Activated naive CD8-positive, alpha-beta T cell treated with anti-CD3 and anti-CD28 coated beads, Interleukin-2, amount 50 U/mL, for 24 hours (primary cell): ENCODE measurements at places on chromosomes 2 and 18.

- no peak overlapping the region for H3K4me3 ChIP-seq
- H3K4me1 ChIP-seq: peaks cover 5% of the 10 kb centered on the region
- H3K36me3 ChIP-seq: no peaks in the 10 kb centered on the region
- H3K27me3 ChIP-seq: peaks cover 40% of the 10 kb centered on the region
Measured at GRCh38 chr2:231928481-231928880, 2.3 kb upstream of the NPPC start.

GRCh38 chr2:162073888-162074631 lies at the start of gene DPP4:
Gene DPP4, minus strand, starts transcription at chr2:162074215. Its CDS starts 234 bp downstream, at chr2:162073981.
- peaks cover 15% of the 10 kb centered on the region for H3K36me3 ChIP-seq
- peak; percentile 60 for DNase-seq
- H3K4me1 ChIP-seq: peaks cover 50% of the 10 kb centered on the region
- peak within 1 kb of the TSS; percentile 83 for H3K27ac ChIP-seq

GRCh38 chr2:127614246-127614645 lies 31.7 kb upstream of the GPR17 start:
- no peak overlapping the region for H3K27ac ChIP-seq
- no peaks in the 10 kb centered on the region for H3K36me3 ChIP-seq
- no peak overlapping the region for H3K4me3 ChIP-seq
- DNase-seq: no peak
- peaks cover 8% of the 10 kb centered on the region for H3K27me3 ChIP-seq

DNA sequence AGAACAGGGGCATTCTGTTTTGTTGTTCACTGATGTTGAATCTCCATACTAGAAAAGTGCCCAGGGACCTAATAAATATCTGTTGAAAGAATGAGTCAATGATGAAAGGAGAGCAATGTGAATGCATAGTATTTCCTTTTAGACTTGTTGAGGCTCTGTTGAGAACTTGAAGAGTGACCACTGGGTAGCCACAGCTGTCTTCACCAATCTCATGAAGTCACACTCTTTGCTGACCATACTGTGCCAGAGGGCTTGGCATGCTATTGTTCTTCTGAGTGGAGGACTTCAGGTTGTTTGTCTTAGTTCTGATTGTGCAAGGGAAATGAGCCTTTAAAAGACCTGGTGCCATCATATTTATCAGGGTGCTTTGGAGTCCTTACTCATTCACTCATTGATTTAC lies 41.6 kb upstream of the NT5C1B start:
- H3K4me1 ChIP-seq: no peaks in the 10 kb centered on the region
- peaks cover 24% of the 10 kb centered on the region for H3K36me3 ChIP-seq

- H3K27ac ChIP-seq: no peak overlapping the region
- H3K36me3 ChIP-seq: no peaks in the 10 kb centered on the region
- no peak for DNase-seq
- H3K4me1 ChIP-seq: no peaks in the 10 kb centered on the region
- no peak overlapping the region for H3K4me3 ChIP-seq
- H3K27me3 ChIP-seq: no peaks in the 10 kb centered on the region
Measured at GRCh38 chr2:71309-72035, 25.2 kb upstream of the FAM110C start.

GRCh38 chr2:119756837-119757236 lies 2.9 kb upstream of the PTPN4 start:
- no peaks in the 10 kb centered on the region for H3K36me3 ChIP-seq
- peaks cover 44% of the 10 kb centered on the region for H3K4me1 ChIP-seq
- peak overlapping the region; percentile 63 for H3K27ac ChIP-seq
- no peak overlapping the region for H3K4me3 ChIP-seq
- DNase-seq: peak; percentile 53

DNA sequence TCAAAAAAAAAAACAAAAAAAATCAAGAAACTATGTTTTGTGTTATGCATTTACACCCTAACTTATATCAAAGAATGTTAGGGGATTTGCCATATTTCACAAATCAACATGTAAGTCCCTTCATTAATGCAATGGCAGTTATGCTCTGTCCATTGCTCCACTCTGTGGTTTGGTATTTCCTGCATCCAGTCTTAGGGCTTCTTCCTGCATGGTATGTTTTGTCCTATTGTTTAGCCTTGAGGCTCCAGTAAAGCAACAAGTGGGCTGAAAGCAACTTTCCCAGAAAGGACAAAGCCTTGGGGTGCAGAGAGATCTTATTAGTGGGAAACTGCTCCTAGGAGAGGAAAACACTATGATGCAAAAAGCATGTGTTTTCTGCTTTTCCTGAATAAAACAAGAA lies 474.1 kb downstream of the IRS1 start:
- H3K27ac ChIP-seq: no peak overlapping the region
- H3K27me3 ChIP-seq: peaks cover 9% of the 10 kb centered on the region
- no peak for DNase-seq
- H3K4me3 ChIP-seq: no peak overlapping the region

DNA sequence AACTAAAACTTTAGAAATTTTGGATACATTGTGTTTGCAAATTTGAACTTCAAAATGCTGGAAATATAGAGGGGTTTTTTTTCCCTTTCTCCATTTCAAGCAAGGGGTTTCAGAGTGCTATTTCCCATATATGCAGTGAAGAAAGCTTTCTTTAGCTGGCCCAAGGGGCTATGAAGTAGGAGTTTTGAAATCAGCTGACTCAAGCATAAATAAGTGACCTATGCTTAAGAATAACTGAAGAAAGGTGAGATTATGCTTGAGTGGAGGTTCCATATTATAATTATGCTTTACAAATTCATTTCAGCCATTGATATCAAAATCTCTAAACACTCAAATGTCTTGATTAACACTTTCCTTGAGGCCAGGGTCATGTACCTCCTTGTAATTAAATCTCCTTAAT lies 51.0 kb upstream of the RBBP8 start:
- H3K27ac ChIP-seq: no peak overlapping the region
- H3K27me3 ChIP-seq: peaks cover 6% of the 10 kb centered on the region
- no peaks in the 10 kb centered on the region for H3K4me1 ChIP-seq
- H3K4me3 ChIP-seq: no peak overlapping the region
- H3K36me3 ChIP-seq: no peaks in the 10 kb centered on the region

GRCh38 chr2:46226620-46227019 lies 70.6 kb upstream of the EPAS1 start:
- H3K27me3 ChIP-seq: peaks cover 6% of the 10 kb centered on the region
- no peak overlapping the region for H3K4me3 ChIP-seq
- DNase-seq: no peak
- H3K36me3 ChIP-seq: no peaks in the 10 kb centered on the region
- no peak overlapping the region for H3K27ac ChIP-seq

DNA sequence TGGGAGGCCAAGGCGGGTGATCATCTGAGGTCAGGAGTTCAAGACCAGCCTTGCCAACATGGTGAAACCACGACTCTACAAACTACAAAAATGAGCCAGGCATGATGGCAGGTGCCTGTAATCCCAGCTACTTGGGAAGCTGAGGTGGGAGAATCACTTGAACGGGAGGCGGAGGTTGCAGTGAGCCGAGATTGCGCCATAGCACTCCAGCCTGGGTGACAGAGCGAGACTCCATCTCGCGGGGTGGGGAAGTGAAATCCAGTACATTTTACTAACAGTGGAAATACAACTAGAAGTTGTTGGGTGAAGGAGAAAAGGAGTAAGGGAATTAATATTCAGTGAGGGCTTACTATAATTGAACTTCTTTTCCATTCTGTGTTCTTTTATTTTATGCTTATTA lies 13.2 kb upstream of the ENOSF1 start:
- no peak overlapping the region for H3K4me3 ChIP-seq
- no peak for DNase-seq
- no peaks in the 10 kb centered on the region for H3K27me3 ChIP-seq

GRCh38 chr2:109232909-109233308 lies 103.9 kb downstream of the SH3RF3 start:
- no peak overlapping the region for H3K27ac ChIP-seq
- no peaks in the 10 kb centered on the region for H3K27me3 ChIP-seq
- no peak for DNase-seq

- peaks cover 15% of the 10 kb centered on the region for H3K27me3 ChIP-seq
- no peak overlapping the region for H3K27ac ChIP-seq
- no peaks in the 10 kb centered on the region for H3K36me3 ChIP-seq
- no peak overlapping the region for H3K4me3 ChIP-seq
- no peaks in the 10 kb centered on the region for H3K4me1 ChIP-seq
Measured at GRCh38 chr2:170568511-170568910, 146.6 kb upstream of the SP5 start.

DNA sequence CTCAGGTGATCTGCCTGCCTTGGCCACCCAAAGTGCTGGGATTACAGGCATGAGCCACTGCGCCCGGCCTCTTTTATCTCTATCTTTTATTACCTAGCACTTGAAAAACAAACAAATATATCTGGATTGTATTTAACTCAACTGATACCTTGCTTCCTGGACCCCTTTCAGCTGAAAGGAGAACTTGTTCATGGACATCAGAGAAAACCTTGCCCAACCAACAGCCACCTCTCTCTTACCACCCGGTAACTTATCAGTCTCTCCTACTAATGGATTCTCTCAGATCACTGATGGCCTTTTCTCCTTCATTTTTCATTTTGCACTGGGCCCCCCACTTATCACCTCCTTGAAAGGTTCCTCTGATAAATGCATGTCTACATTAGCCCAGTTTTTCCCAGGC lies 6.7 kb downstream of the RETSAT start:
- peaks cover 17% of the 10 kb centered on the region for H3K36me3 ChIP-seq
- no peak overlapping the region for H3K27ac ChIP-seq
- H3K4me3 ChIP-seq: no peak overlapping the region
- peaks cover under 1% of the 10 kb centered on the region for H3K4me1 ChIP-seq

DNA sequence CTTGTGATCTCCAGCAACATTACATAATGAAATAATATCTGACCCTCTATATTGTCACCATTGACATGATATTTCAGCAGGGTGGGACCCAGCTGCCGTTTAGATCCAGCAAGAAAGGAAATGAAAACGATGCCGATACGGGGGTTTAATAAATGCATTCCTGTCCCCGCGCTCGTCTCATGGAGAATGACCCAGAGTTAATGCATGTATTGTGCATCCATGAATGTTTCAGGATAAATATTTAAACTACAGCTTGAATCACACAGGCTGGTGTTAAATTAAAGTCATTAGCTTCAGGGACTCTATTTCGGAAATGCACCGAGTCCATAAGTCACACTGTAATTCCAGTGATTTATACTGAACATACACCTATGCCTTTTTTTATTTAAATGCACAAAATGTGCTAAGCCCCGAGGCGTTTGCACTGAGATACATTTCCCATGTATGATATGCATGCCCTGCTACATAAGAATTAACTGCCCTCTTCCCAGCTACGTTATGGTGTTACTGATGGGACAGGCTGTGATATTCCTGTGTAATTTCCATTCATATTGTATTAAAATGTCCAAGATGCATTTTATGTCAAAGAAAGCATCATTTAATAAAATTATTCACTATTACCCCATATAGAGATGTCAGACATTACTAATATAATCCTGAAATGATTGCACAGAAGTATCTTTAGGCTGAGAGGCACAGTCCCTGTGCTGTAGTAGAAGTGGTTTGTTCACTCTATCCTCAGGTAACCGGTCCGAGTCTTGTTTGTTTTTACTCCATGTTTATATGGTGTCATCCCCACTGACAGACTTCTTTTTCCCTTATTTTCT lies 109.3 kb upstream of the ZNF516 start:
- H3K27ac ChIP-seq: no peak overlapping the region
- peaks cover 3% of the 10 kb centered on the region for H3K27me3 ChIP-seq
- no peaks in the 10 kb centered on the region for H3K4me1 ChIP-seq
- H3K36me3 ChIP-seq: no peaks in the 10 kb centered on the region
- no peak overlapping the region for H3K4me3 ChIP-seq
- no peak for DNase-seq

DNA sequence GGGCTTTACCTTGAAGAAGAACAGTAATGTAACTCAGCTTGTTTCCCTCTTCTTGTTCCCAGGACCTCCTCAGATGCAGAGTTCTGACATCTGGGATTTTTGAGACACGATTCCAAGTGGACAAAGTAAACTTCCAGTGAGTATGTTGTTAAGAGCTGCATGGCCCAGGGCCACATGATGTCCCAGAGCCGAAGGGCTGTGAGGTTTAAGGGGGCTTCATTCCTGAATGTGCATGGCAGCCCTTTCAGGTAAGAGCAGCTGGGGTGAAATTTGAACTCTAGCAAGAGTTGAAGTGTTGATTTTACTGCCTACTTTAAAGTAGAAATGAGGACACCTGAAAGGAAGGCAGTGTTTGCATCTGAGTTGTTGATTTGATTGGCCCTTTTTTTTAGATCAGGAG lies 13.3 kb downstream of the CHMP1B start:
- peaks cover 13% of the 10 kb centered on the region for H3K4me1 ChIP-seq
- H3K27me3 ChIP-seq: peaks cover 5% of the 10 kb centered on the region
- H3K36me3 ChIP-seq: no peaks in the 10 kb centered on the region
- H3K27ac ChIP-seq: no peak overlapping the region

- no peak overlapping the region for H3K27ac ChIP-seq
- H3K4me1 ChIP-seq: peaks cover 4% of the 10 kb centered on the region
- no peak for DNase-seq
- peaks cover 2% of the 10 kb centered on the region for H3K27me3 ChIP-seq
- no peak overlapping the region for H3K4me3 ChIP-seq
- no peaks in the 10 kb centered on the region for H3K36me3 ChIP-seq
Measured at GRCh38 chr2:36805635-36806224, 109.2 kb downstream of the VIT start.

DNA sequence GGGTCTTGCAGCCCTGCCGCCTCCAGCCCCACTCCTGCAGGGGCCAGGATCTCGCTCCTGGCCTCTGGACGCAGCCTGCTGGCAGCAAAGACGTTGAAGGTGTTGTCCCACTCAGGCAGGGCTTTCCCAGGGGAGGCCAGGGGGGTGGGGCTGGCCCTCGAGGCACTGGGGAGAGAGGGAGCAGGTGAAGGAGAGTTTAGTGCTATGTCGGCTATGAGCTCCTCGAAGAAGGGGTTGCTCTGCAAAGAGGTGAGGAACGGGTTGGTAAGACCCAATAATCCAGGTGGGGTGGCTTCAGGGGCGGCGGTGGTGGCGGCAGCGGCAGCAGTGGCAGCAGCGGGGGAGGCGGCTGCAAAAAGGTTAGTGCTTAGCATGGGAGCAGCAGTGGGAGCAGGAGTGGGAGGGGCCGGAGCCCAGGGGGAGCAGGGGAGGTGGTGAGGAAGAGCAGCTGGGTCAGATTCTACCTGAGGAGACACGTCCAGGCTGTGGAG lies 9.7 kb upstream of the SFXN5 start:
- no peak for DNase-seq
- H3K27ac ChIP-seq: no peak overlapping the region
- H3K36me3 ChIP-seq: no peaks in the 10 kb centered on the region
- H3K4me3 ChIP-seq: no peak overlapping the region

DNA sequence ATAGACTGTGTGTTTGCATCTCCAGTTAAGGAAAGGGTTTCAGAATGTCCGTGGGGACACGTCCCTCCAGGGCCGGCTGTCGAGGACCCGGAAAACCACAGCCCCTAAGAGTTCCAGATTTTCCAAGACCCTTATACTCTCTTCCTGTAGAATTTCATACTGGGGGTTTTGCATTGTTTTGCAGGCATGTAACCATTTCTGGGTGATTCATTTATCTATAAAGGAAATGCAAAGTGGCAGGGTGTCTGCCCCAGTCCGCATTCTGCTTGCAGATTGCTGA lies 8.5 kb downstream of the SP9 start:
- H3K36me3 ChIP-seq: peaks cover 6% of the 10 kb centered on the region
- peak overlapping the region; percentile 42 for H3K4me3 ChIP-seq
- peaks cover 32% of the 10 kb centered on the region for H3K4me1 ChIP-seq
- no peak for DNase-seq
